Natural killer cell (primary cell): ENCODE measurements at places on chromosomes 11 and 22. TPM values are rescaled to one million over a fixed set of nuclear protein-coding genes. Genes with fewer than 3 reads are reported as not detected.

- no peak overlapping the region for H3K4me3 ChIP-seq
- no peak for DNase-seq
- H3K4me1 ChIP-seq: no peaks in the 10 kb centered on the region
- no peaks in the 10 kb centered on the region for H3K27me3 ChIP-seq
These were observed 892.3 kb downstream of the OPCML start for GRCh38 chr11:132639986-132640385.

SMTNL1 gene
- total RNA-seq: not detected

DNA sequence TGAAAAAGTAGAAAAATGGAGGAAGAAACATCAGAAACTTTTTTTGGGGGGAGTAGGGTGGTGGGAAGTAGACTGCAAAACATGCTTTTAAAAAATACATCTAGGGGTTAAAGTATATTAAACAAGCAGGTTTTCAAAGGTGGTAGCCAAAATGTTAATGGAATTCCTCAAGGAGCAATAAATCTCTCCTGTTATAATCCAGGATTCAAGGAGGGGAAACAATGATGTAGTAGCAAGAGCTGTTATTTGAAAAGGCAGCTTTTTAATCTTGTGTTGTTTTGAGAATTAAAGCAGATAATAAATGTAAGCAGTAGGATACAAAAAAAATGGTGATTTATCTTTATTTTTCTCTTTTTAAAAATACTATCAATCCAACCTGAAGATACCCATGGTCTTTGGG lies 736.5 kb upstream of the CCDC90B start:
- no peak overlapping the region for H3K4me3 ChIP-seq
- no peaks in the 10 kb centered on the region for H3K4me1 ChIP-seq
- DNase-seq: no peak

GRIA4 gene
- total RNA-seq: not detected

PRRG4 gene
- 0.14 TPM for total RNA-seq
